ENCODE measurements at places on chromosomes 3 and 15.

- peak; percentile 37 for DNase-seq
Observed at GRCh38 chr3:161265916-161266571, 44.9 kb downstream of the NMD3 start.

GRCh38 chr3:127588806-127589577 is 1.5 kb downstream of the TPRA1 start:
- no peak for DNase-seq

GRCh38 chr3:66618066-66618465 is 117.2 kb upstream of the LRIG1 start:
- no peak for DNase-seq

DNA sequence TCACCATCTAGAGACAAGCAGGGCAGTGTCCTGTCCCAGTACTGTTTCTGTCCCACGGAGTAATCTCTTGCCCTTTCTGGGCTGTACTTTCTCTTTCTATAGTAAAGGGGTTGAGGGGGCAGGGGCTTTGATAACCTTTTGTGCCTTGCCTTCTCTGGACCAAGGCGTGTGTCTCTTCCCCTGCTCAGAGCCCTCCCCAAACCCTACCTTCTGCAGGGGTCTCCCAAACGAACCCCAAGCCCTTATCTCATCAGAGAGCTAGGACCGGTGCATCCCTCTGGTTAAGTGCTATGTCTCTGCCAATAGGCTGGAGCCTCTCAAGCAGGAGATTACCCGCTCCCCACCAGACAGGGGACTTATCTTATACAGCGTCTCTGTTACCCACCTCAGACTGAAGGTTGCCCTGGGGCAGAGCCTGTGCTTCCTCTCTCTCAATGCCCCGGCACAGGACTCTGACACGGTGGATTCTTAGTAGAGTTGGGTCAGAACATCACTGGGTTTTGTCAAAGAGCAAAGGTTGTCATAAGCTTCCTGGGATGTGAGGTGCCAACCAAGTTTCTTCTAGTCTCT is 2.9 kb downstream of the PLEKHO2 start:
- no peak for DNase-seq

- no peak for DNase-seq
Observed at GRCh38 chr3:35773417-35773816, 134.1 kb downstream of the ARPP21 start.

- no peak for DNase-seq
Observed at GRCh38 chr15:101044625-101045235, 125.6 kb downstream of the LRRK1 start.

DNA sequence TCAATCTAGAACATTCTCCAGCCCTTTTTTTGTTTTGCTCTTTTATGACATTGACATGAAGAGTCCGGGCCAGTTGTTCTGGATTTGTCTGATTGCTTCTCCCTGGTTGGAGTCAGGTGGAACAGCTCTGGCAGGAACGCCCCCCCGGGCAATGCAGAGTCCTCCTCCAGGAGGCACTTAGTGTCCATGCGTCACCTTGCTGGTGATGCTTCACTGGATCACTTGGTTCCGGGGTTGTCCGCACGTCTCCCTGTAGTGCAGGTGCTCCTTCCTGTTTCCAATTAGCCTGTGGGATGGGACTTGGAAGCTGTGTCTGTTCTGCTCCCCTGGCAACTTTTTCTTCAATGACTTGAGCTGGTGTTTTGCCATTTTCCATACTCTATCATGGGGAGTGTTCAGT is 9.8 kb downstream of the CSK start:
- no peak for DNase-seq

- peak; percentile 2 for DNase-seq
Observed at GRCh38 chr3:172562871-172563865, 39.9 kb upstream of the TNFSF10 start.

- DNase-seq = peak; percentile 46
Observed at GRCh38 chr3:13548696-13549622, at the start of gene FBLN2. Gene FBLN2, plus strand, starts transcription at chr3:13549125. Its CDS starts 21,231 bp downstream, at chr3:13570356.

- DNase-seq = peak; percentile 18
Observed at GRCh38 chr15:87672309-87673288, 583.9 kb downstream of the NTRK3 start.

DNA sequence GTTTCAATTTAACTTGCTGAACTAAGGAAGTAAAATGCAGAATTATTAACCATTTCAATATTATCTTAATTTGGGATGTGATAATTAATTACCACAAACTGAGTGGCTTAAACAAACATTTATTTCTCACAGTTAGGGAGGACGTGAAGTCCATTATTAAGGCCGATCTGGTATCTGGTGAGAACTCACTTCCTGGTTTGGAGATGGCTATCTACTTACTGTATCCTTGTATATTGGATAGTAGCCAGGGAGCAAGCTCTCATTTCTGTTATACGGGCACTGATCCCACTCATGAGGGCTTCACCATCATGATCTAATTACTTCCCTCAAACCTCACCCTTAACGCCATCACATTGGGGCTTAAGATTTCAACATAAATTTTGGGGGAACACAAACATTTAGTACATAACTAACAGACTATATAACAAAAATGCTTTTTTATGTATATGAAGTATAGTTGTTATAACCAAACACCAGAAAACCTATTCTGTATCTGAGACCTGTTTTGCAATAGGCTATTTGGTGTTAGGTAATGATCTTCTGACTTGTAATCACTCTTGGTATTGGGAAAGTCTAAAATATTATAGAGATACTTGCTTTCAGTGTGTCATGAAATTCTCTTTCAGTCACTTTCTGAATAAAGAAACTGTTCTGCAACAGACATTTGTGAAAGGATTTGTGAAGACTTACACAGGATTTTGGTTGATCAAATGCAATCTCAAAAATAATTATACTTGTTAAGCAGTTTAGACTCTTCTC is 4.7 kb upstream of the KPNA4 start:
- peak; percentile 3 for DNase-seq

GRCh38 chr15:67199881-67200763 is 54.3 kb downstream of the AAGAB start:
- no peak for DNase-seq

- no peak for DNase-seq
Observed at GRCh38 chr3:126547721-126548120, 11.0 kb downstream of the C3orf22 start.

GRCh38 chr3:113630956-113631542 is 65.4 kb downstream of the USF3 start:
- DNase-seq = peak; percentile 18

DNA sequence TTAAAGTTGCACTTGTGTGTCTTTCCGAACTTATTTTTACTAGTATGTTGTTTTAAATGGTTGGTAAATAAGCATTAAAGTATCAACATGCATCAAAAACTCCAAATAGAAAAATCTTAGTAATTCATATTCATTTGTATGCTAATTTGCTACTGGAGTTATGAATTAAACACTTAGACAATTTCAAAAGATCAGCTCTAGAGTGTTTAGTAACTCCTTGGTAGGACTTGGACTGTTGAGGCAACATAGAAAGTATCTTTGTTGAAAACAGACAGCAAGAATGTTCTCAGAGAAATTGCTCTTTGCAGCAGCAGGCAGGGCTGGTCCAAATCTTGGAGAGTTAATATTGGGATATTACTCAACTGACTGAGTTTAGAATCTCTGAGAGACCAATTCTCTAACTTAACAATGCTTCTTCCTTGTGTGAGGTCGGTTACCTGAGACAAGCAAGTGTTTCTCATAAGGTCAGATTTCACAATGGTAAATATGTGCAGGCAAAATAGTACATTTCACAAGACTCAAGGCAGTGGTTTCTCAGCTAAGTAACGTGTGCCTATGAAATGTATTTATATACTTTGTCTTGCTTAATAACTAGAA is 147.8 kb upstream of the IL12A start:
- DNase-seq = no peak

- DNase-seq = no peak
Observed at GRCh38 chr3:72720566-72720965, 127.7 kb downstream of the SHQ1 start.

DNA sequence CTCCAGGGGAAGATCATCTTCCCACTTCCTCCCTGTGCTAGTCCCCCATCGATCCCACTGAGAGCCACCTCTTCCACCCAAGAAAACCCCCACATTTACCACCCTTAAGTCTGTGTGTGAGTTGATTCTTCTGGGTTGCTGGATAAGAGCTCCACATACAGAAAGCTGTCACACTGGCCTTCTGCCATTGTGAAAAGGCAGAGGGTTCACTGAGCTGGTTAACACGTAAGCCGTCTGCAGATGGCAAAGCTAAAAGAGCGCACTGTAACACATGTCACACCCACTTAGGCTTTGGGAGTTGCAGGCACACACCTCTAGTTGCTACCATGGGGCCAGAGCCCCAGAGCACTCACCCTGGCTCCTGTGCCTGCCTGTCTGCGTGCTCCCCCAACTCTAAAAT is 309.8 kb upstream of the LRRC3B start:
- DNase-seq = no peak
